ENCODE measurements at places on chromosomes 12 and 14.

GRCh38 chr14:35247777-35248475 lies 44.3 kb upstream of the PSMA6 start:
- peak; percentile 71 for DNase-seq

- DNase-seq: no peak
Observed at GRCh38 chr12:48750215-48750614, 33.7 kb upstream of the CCNT1 start.

- no peak for DNase-seq
Observed at GRCh38 chr12:41919048-41919447, 225.6 kb downstream of the GXYLT1 start.

DNA sequence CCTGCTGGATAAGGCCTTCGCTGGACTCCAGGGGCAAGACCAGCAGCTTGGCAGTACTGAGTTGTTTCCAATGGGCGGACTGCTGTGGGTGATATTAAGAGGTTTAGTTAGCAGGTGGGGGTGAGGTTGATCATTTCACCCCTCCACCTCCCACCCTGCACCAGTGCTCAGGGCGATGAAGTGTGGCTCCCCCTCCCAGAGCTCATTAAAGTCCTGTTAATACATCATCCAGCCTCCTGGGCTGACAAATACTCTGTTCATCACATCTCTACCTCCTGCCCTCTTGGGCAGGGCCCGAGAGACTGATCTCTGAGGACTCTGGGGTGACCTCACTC lies 2.4 kb upstream of the FIGNL2 start:
- no peak for DNase-seq

DNA sequence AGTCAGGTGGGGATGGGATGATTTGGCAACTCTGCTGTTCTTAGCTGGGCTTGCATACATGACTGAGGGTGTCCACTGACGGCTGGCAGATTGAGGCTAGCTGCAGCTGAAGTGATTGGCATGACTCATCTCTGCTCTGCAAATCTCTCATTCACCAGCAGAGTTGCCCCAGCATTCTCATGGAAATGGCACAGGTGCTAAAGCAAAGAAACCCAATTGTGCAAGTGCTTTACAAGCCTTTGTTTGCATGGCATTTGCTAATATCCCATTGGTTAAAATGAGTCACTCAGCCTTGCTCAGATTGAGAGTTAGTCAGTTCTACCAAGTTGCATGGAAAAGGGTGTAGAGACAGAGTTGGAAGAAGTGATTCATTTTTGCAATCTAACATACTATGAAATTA lies 389.7 kb upstream of the FAR2 start:
- peak; percentile 1 for DNase-seq

GRCh38 chr14:72680853-72681640 lies 212.9 kb downstream of the DPF3 start:
- DNase-seq: no peak

GRCh38 chr12:130813949-130814348 lies 25.1 kb downstream of the STX2 start:
- DNase-seq: no peak

DNA sequence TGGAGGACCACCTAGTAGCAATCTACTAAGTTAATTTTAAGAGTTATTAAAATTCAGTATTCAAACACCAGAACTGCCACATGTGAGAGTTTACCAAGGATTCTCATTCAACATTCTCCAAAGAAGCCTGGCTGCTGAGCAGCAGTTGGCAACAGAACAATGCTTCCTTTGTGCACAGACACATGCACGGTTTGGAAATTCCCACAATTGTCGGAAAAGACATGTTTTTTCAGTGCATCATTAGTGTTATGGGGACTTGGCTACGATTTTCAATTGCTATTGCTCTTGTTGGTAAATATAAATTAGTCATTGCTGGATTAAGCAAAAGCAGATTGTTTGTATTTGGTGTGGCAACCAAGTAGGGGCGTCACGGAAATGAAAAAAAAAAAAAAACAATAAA lies 22.2 kb downstream of the ST8SIA1 start:
- no peak for DNase-seq

- DNase-seq: no peak
Observed at GRCh38 chr12:56001487-56002100, 4.5 kb downstream of the SUOX start.

DNA sequence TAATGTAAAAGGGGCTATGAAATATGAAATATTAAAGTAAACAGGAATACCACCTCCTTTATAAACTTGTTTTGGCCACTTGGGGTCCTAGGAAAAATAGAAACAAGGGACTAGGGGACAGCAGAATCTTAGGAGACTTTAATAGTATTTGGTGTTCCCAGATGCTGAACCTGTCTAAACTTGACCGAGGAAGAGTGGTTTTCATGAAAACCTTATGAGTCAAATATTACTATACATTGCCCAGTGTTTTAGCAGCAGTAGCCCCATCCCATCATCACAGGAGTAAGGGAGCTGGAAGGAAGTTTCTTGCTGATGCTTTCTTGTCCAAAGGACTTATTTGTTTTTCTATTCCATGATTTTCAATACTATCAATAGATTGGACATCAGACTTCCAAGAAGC lies 177.5 kb upstream of the CAND1 start:
- no peak for DNase-seq

DNA sequence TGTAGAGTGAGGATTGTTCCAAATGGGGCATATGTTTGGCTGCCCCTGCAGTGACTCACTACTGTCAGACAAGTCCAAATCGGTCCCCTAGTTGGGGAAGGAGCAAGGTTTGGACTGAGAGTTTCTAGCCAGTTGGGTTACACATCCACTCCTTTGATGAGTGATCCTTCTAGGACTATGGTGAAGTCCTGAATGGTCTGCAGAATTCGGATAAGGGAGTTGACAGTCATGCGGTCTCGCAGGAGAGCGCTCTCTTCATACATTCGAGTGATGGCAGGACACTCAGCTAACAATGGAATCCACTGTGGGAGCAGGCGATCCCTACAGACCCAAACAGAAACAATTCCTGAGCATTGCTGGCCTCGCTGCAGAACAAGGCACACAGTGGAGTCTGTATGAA lies 61.5 kb upstream of the SINHCAF start:
- no peak for DNase-seq

DNA sequence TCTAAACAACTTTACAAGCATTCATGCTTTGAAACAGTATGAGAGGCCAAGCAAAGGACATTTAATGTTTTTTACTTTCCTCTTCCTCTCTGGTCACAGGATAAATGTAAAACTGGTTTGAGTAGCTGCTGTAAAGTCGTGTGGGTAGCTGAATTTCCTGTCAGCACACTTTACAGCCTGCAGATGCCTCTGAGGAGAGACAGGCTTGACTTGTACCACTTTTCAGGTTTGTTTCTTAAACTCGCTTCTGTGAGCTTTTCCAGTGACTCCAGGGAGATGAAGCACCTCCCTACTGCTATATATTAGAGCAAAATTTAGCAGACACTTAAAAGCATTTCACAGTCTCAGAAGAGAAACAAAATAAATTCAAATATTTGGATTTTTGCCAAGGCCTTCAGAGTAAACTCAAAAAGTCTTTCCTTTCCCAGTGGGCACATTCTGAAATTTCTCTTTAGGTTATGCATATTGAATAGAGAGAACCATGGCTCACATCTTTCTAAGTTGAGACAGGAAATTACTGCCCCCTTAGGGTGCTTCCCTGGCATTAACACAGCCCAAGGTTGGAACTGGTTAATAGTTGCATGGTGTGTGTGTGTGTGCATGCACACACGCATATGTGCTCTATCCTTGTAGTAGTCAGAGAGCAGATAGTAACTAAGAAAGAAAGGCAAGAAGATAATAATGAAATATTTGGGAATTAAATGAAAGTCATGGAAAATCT lies 557.3 kb upstream of the MIS18BP1 start:
- peak; percentile 21 for DNase-seq

DNA sequence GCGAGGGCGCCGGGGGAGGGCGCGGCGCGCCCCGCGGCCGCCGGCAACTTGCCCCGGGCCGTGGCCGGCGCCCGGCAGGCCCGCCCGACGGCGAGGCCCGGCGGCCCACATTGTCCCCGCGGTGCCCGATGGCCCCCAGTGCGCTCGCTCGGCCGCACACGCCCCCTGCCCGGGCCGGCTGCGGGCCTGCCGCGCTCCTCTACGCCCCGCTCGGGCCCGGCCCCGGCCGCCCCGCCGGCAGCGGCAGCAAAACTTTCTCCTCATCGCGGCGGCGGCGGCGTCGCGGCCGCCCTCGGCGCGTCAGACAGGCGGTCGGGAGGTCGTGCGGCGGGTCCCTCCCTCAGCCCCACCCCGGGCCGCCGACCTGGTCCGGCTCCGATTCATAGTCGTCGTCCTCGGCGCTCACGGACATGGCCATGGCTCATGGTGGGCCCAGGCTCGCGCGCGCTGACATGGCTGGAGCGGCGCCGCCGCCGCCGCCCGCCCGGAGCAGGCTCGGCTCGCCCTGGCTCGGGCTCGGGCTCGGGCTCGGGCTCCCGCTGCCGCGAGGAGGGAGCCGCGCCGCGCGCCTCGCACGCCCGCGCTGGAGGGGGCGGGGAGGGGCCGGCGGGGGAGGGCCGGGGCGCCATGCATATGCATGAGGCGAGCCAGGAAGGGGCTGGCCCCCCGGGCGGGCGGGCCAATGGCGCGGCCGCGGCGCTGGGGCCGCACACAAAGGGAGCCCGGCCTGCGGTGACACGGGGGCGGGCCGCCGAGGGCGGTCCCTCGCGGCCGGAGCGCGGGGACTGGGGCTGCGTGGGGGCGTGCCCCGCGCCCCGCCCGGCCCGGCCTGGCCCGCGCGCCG lies 67.1 kb downstream of the RNF34 start:
- DNase-seq: peak; percentile 92

DNA sequence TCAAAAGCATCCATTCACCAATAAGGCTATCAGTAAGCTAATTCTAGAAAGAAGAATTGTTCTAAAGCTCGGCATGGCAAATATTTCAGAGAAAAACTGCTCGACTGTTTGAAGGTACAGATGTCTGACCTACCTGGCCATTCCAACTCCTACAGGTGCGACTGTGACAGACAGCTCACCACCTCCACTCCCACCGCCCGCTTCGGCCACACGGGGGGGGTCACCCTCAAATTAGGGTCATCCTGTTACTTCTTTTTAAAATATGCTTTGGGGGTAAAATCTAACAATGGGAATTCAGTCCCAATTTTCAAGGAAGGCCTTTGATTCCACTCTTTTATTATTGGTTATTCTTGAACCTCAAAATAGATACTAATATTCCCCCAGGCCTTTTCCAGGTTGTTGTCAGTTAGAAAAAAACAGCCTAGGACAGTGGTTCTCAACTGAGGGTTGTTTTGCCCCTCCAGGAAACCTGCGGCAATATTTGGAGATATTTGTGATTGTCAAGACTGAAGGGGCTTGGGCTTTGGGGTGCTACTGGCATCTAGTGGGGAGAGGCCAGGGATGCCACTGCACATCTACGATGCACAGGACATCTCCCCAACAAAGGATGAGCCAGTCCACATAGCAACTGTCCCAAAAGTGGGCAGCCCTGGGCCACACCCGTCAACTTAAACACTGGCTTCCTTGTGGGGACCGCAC lies 81.2 kb downstream of the BCL11B start:
- DNase-seq: peak; percentile 21

- no peak for DNase-seq
Observed at GRCh38 chr14:60859525-60859924, 121.4 kb downstream of the TRMT5 start.

DNA sequence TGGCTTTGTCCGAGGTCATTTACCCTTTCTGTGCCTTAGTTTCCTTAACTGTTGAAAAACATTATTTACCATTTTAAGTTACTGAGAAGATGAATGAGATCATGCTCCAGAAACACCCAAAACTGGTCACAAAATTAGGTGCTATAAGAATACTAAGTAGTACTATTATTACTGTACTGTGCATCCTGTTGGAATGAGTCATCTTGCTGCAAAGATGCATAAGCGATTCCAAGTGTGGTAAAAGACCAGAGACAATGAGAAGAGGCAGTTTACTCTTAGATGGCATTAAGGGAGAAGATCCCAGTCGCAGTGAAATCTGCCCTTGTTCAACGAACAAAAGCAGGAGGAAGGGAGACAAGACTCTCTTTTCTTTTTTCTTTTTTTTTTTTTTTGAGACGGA lies 4.2 kb upstream of the PLEKHA5 start:
- peak; percentile 24 for DNase-seq

DNA sequence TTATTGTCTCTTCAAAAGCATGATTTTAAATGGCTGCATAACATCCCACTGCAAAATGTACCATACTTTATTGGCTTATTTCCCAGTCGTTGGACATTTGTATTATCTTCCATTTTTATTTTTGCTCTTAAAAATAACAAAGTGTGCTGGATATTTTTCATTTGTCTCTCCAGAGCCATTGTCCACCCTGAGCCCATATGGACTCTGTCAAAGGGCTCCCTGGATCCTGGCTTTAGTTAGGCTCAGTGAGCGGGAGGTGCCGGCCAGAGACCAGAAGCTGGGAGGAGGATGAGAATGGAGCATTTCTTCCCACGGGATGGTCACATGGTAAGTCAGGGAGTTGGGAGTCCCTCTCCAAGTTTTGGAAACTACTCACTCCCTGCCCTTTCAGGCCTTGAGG lies 296.9 kb downstream of the NUAK1 start:
- DNase-seq: no peak

DNA sequence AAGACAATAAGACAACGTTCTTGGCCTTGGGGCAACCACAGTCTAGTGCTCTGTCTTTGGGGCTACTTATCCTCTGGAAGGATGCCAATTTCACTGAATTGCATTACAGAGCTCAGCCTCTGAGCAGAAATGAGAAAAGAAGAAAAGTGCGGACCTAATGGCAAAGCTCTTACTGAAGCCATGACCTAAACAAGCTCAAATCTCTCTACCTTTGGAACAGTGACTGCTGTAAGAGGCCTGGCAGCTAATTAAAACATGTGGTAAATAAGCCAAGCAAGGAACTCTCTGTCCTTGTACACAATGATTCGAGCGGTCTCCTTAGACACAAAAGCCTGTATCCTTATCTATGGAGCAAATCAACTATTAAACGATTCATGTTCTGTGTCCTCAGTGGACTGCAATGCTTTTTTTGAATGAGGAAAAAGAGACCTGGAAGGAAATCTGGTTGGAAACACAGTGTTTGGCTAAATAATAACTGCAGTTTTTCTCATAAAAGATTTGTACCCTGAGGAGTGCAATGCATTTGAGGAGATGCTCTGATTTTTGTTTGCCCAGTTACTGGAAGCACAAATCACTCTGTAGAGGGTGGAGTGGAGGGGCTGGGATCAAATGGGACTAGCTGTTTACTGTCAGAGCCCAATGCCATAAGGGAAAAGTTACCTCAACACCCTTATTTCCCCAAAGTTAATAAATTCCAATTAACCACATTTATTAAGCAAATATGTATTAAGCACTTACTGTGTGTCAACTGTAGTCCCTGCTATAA lies 113.9 kb downstream of the NDUFA12 start:
- no peak for DNase-seq

- DNase-seq: no peak
Observed at GRCh38 chr14:104547310-104547997, 32.1 kb upstream of the C14orf180 start.

- no peak for DNase-seq
Observed at GRCh38 chr14:96631621-96632362, 129.6 kb downstream of the PAPOLA start.

Data from A673 (cell line).